ENCODE measurements at places on chromosomes 4 and X.

DNA sequence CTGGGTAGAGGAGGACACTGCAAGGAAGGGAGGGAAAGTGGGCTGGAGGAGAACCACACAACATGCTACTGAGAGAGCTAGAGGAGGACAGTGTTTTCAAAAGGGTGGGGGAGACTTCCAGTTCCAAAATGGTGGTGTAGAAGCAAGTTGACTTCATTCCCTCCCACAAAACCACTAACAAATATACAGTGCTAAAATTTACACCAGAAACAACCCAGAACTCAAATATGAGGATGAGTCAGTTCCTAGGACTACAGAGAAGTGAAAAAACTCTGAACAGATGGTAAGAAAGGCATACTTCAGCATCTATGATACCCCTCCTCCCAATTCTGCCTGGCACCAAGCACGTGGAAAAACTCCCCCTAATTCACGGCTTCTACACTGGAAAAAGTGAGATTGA, 9.8 kb downstream of the AADAT start:
- no peak for DNase-seq

GRCh38 chr4:113840861-113841260, 79.3 kb upstream of the CAMK2D start:
- DNase-seq = no peak

- DNase-seq = no peak
Observed at GRCh38 chrX:154366666-154367055, 7.8 kb downstream of the FLNA start.

DNA sequence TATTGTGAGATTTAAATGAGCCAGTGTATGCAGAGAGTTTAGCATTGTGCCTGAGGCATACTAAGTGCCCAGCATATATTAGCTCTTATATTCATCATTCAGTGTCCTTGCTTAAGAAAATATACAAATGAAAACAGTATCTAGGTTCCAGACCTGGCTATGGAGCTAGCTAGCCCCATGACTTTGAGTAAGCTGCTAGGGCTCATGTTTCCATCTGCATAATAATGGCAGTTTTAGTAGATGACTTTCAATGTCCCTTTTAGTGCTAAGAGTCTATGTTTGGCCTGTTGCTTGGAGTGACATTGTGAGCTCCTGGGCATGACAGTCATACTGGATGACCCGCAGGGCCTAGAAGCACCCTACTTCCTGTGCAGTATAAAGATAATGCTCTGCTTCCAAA, 435.3 kb downstream of the ZIC3 start:
- DNase-seq = no peak

DNA sequence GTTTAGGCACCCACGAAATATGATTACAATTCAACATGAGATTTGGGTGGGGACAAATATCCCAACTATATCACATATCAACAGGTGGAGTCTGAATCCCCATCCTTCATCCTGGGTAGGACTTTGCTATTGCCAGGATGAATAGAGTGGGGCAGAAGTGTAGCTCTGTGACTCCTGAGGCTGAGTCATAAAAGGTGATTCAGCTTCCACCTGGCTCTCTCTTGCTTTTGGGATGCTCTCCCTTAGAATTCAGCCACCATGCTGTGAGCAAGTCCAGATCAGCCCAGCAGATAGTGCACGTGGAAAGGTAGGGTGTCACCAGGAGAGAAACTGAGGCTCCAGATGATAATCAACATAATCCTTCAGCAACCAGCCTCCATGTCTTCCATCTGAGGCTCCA, 193.8 kb upstream of the BCOR start:
- DNase-seq = no peak

DNA sequence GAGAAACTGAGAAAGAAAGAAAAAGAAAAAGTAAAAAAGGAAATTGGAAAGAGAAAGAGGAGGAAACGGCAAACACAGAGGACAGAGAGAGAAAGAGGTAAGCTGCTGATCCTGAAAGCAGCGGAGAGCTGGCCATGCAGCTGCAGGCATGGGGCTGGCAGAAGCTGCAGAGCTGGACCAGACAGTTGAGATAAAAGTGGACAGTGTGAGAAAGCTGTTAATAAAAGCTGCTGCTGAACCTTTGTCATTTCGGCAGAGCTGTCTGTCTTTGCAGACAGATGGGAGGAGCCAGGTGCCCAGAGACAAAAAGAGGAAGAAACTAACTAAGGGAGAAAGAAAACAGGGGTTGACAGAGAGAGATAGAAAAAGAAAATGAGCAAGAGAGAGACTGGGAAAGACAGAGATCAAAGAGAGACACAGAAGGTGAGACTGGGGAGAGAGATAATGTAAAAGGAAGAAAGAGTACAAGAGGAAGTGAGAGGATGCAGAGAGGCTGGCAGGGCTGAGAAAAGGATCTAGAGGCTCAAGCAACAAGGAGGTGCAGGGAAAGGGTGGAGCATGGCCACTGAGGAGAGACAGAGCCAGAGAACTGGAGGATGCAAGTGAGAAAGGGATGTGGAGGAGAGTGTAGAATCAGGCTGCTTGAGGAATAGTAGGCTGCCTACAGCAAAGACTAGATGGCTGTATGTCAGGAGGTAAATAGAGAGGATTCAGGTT, 376.8 kb upstream of the FGF16 start:
- DNase-seq = no peak

GRCh38 chr4:112110059-112110425, 35.2 kb upstream of the FAM241A start:
- DNase-seq = no peak

GRCh38 chrX:53094582-53094905, 602 bp downstream of the KANTR start:
- DNase-seq = no peak

DNA sequence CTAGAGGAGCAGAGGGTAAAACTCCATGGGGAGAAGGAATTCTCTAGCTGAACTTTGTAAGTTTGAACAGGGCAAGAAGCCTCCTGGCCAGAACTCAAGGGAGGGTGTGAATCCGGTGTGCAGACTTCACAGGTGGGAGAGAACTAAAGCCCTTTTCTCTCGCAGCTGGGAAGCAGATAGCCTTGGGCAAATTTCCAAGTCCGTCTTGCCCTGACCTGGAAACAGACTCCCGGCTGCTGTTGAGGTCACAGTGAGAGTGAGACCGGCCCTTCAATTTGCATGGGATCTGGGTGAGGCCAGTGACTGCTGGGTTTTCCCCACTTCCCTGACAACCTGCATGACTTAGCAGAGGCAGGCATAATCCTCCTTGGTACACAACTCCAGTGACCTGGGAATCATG, 94.5 kb upstream of the ZNF827 start:
- DNase-seq = no peak

GRCh38 chrX:100447655-100448397, 37.8 kb upstream of the PCDH19 start:
- peak; percentile 0 for DNase-seq

Data from CD4-positive, alpha-beta T cell treated with Interleukin-10 for 1 hour (primary cell).